ENCODE measurements at places on chromosomes 4 and X.
A peak's percentile ranks its signal among the peaks of the same experiment; 100 is the strongest.

GRCh38 chr4:8164194-8164565, 5.6 kb upstream of the ABLIM2 start:
- DNase-seq: no peak

- DNase-seq: no peak
These were observed 144.5 kb downstream of the SMIM20 start for GRCh38 chr4:26058537-26058936.

DNA sequence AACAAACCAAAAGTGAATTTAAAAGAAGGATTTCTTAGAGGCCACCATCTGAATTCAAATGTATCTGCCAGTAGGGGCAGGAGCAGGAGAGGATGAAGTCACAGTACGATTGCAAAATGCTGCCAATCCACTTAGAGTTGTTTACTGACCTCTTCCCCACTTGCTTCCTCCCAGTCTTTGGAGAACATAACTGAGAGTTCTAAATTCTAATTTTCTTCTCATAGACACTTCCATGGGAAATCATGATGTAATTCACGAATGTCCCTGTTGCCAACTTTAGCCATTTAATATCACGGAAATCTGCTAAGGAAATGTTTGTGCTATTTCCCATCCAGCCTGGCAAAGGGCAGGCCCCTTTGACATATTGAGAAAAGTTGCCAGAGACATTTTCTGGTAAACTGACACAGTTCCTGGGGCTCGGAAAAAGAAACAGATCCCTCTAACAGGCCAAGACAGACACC, 33.6 kb upstream of the NOCT start:
- no peak for DNase-seq

GRCh38 chr4:176065435-176066291, at the start of gene WDR17:
Gene WDR17 (plus strand): TSS chr4:176065841. CDS start chr4:176111581, 45,740 bp downstream.
- peak; percentile 83 for DNase-seq

DNA sequence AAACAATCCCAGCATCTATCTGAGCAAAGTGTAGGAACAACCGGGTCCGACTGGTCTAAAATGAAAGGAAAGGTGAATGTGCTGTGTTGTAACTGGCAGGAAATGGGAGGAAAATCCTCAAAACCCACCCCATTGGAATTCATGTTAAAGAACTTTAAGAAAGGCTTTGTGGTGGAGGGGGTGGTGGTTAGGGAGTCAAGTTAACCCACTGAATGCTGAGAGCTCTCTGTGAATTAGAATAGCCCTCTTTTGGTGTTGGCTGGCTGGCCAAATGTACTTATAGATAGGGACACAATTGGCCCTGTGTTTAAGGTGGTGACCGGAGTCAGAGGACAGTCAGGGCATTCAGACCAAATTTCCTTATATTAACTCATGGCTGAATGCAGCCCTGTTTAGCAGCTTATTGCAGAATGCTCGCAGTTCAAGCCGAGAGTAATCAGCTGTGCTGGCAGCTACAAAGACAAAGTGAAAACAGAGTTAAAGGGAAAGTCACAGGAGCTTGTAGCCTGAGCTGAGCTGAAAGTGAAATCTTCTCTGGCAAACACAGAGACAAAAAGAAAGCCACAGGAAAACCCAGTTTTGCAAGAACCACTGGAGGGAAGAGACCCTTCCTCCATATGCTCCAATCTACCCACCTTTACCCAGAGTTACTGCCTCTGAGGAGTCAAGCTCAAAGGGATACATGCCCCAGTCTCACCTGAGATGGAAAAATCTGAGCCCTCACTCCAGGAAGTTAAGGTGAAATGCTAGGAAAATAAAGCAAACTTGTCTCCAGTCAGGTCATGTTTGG, 38.5 kb upstream of the UGT2B7 start:
- DNase-seq: no peak

- DNase-seq: no peak
These were observed 5.2 kb downstream of the PNMA5 start for GRCh38 chrX:152988536-152989291.

GRCh38 chrX:139795196-139795595, 87.2 kb upstream of the MCF2 start:
- no peak for DNase-seq

GRCh38 chr4:183129125-183129524, 30.1 kb downstream of the WWC2 start:
- no peak for DNase-seq

- peak; percentile 78 for DNase-seq
These were observed 10.7 kb upstream of the DLG3 start for GRCh38 chrX:70433848-70434351.

GRCh38 chr4:38949411-38950051, 81.9 kb downstream of the FAM114A1 start:
- no peak for DNase-seq

DNA sequence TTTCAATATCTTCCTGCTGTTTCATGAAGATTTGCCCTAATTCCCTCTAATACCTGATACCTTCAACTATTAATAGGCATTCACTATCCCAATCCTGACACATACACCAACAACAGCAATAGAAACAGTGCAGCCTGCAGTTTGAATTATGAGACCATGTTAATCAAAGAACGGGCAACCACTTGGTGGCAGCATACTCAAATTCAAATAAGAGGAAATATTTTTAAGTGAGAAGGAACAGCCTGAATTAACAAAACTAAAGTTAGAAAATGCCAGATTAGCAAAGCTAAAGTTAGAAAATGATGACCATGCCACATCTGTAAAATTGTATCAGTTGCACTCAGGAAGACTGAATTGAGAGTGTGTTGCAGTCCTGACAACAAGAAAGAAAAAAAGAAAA, 204.9 kb downstream of the SMARCA1 start:
- DNase-seq: no peak

Data from NCI-H524 (cell line).